Stromal cell of bone marrow (primary cell): ENCODE measurements at places on chromosomes 7 and 10.
A peak's percentile ranks its signal among the peaks of the same experiment; 100 is the strongest.

DNA sequence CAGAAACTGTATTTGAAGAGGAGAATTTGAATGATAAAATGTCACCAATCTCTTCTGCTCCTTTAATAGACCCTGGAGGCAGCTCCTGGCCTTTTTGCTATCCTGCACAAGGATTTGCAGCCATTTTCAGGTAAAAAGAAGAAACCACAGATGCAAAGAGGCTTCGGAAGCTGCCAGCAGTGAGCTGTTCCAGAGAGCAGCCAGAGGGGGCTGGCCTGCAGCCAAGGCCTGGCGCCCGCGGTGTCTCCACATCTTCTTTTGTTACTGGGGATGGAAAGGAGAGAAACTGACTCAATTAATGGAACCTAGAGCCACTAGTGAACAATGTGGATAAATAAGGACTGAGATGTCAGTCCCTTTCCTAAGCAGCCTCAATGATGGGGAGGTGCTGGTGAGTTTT lies 23.9 kb upstream of the GPR26 start:
- no peak for DNase-seq

DNA sequence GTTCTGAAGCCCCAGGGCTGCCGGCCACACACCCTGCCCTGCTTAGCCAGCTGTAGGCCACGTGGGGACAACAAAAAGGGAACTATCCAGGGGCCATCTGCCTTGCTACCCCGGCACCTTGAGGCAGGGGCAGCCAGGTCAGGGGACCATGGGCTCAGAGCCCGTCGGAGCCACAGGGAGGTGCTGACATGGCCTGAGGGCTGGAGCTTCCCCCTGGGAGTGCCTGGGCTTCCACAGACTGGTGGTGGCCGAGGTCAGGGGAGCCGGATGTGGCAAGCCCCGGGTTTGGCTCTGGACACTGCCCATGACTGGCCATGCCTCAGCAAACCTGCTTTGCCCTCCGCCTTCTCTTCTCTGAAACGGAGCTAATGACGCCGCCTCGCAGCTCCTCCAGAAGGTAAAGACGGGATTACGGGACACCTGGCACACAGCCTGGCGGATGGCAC lies 178.5 kb downstream of the EBF3 start:
- no peak for DNase-seq

- no peak for DNase-seq
Measured at GRCh38 chr10:132557696-132558515, 20.3 kb downstream of the INPP5A start.

GRCh38 chr10:126063353-126063791 lies 167.0 kb downstream of the FANK1 start:
- DNase-seq, result peak; percentile 83

GRCh38 chr7:13792208-13792607 lies 197.3 kb downstream of the ETV1 start:
- no peak for DNase-seq

- DNase-seq, result no peak
Measured at GRCh38 chr10:47225219-47225927, 74.6 kb upstream of the GDF10 start.

GRCh38 chr10:129048513-129048912 lies 418.5 kb upstream of the MGMT start:
- no peak for DNase-seq

DNA sequence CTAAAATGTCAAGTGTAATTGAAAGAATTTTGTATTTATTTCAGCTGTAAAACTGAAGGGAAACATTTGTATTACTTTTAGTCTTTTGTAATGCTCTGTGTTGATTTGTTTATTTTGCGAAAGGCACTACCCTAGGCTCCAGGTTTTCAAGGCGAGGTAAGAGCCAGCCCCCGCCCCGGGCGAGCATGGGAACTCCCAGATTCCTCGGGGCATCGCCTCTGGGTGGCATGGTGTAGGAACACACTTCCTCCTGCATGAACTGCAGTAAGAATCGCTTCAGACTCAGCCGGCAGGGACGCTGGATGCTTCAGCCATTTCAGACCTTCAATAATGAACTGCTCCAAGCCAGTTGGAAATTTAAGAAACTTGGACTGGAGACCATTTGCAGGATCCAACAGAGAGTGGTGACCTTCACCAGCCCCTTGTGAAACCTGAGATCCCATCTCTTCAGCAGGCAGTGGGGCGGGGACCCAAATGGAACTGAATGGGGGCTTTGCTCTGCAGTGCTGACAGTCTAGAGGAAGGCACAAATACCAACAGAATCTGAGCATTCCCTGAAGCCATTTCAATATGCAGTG lies 544.3 kb upstream of the MGMT start:
- no peak for DNase-seq
